ENCODE measurements at places on chromosomes 5 and 9. TPM values are rescaled to one million over a fixed set of nuclear protein-coding genes. Genes with fewer than 3 reads are reported as not detected.

The ALDH1A1 gene
- 249 TPM for polyA plus RNA-seq

The NEK6 gene
- polyA plus RNA-seq = 8.3 TPM

The WNT8A gene
- not detected for polyA plus RNA-seq

The IPPK gene
- polyA plus RNA-seq = 13.2 TPM

The CYSRT1 gene
- polyA plus RNA-seq = not detected

The GFI1B gene
- not detected for polyA plus RNA-seq

The BHMT2 gene
- 12.8 TPM for polyA plus RNA-seq

The OSMR gene
- 81.9 TPM for polyA plus RNA-seq

The CDH10 gene
- polyA plus RNA-seq = 1.6 TPM

The TMC1 gene
- not detected for polyA plus RNA-seq

The RMRP gene
- polyA plus RNA-seq = 1,807 TPM

The LRRC70 gene
- polyA plus RNA-seq = 8.2 TPM

The TOR2A gene
- 16.9 TPM for polyA plus RNA-seq

The SMC5 gene
- 7.6 TPM for polyA plus RNA-seq

The CYLC2 gene
- polyA plus RNA-seq = not detected

The AGGF1 gene
- 26.4 TPM for polyA plus RNA-seq

The NUDT12 gene
- 12.7 TPM for polyA plus RNA-seq

The ENTPD8 gene
- polyA plus RNA-seq = not detected

The CDX1 gene
- polyA plus RNA-seq = 0.24 TPM

The NFIB gene
- 15.0 TPM for polyA plus RNA-seq

The PDE4D gene
- polyA plus RNA-seq = 1.5 TPM

The ADGRD2 gene
- polyA plus RNA-seq = 0.53 TPM

The LRRC26 gene
- not detected for polyA plus RNA-seq

The ASS1 gene
- 122 TPM for polyA plus RNA-seq

The PLPP7 gene
- polyA plus RNA-seq = 10.0 TPM

The BTNL8 gene
- polyA plus RNA-seq = 0.32 TPM

The AUH gene
- polyA plus RNA-seq = 45.7 TPM

The PLPP1 gene
- polyA plus RNA-seq = 138 TPM

The MUSK gene
- polyA plus RNA-seq = 0.04 TPM

The PCDHB2 gene
- polyA plus RNA-seq = 0.24 TPM

The CD14 gene
- 252 TPM for polyA plus RNA-seq

The SLIT3 gene
- polyA plus RNA-seq = 10.6 TPM

The KIAA0825 gene
- polyA plus RNA-seq = 1.9 TPM

The FKBP15 gene
- polyA plus RNA-seq = 30.2 TPM

The MEGF10 gene
- 1.1 TPM for polyA plus RNA-seq

The DNM1 gene
- 5.8 TPM for polyA plus RNA-seq

The SOX30 gene
- polyA plus RNA-seq = 0.27 TPM

The PCDHGA5 gene
- polyA plus RNA-seq = 0.24 TPM

The CCDC180 gene
- polyA plus RNA-seq = 8.3 TPM

The DIRAS2 gene
- polyA plus RNA-seq = 0.24 TPM

The AHRR gene
- 0.88 TPM for polyA plus RNA-seq

The JAKMIP2 gene
- 24.9 TPM for polyA plus RNA-seq

The HTR1A gene
- not detected for polyA plus RNA-seq

The WHRN gene
- 359 TPM for polyA plus RNA-seq

The PLAC8L1 gene
- 0.37 TPM for polyA plus RNA-seq

The HCN1 gene
- polyA plus RNA-seq = 0.24 TPM

The FOXD4L6 gene
- polyA plus RNA-seq = 0.24 TPM

The ANKDD1B gene
- 3.8 TPM for polyA plus RNA-seq

The TMCO6 gene
- 25.3 TPM for polyA plus RNA-seq

Data from adrenal gland (tissue), 19 donors.